ENCODE measurements at places on chromosomes 5 and 9. TPM values are rescaled to one million over a fixed set of nuclear protein-coding genes. Genes with fewer than 3 reads are reported as not detected.

The LHX6 gene
- total RNA-seq, result 0.07 TPM

The DTWD2 gene
- total RNA-seq, result 6.7 TPM

The GRXCR2 gene
- not detected for total RNA-seq

The SPATA6L gene
- 0.43 TPM for total RNA-seq

The ENHO gene
- total RNA-seq, result not detected

The IL5 gene
- 1.6 TPM for total RNA-seq

The SLC36A3 gene
- total RNA-seq, result not detected

The IL4 gene
- 1.4 TPM for total RNA-seq

The CXCL14 gene
- not detected for total RNA-seq

The GLRA1 gene
- not detected for total RNA-seq

The EDIL3 gene
- total RNA-seq, result not detected

The SPINK7 gene
- total RNA-seq, result not detected

The LCN10 gene
- 3.2 TPM for total RNA-seq

The EXD3 gene
- total RNA-seq, result 9.0 TPM

The GGTA1 gene
- total RNA-seq, result not detected

The DDX31 gene
- total RNA-seq, result 20.9 TPM

The TRAF1 gene
- total RNA-seq, result 147 TPM

All from activated CD8-positive, alpha-beta T cell treated with anti-CD3 and anti-CD28 coated beads for 36 hours (primary cell).